ENCODE measurements at places on chromosomes 13 and 19.
A peak's percentile ranks its signal among the peaks of the same experiment; 100 is the strongest.

DNA sequence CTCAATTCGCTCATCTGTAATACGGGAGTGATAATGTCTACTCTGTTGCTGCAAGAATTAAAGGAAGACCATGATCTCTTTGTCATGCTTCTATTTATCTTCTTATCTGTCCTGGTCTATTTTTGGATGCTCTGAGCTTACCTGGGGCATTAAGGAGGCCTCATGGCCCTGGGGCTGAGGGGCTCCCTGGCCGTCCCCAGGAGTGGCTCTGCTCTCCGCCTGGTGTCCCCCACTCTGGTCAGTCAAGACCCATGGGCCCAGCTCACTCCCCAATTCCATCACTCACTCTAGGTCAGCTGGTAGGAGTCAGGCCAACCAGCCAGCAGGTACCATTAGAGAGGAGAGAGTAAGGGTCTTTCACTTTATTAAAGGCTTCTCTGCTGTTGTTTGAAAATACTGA, 1.1 kb upstream of the CHST8 start:
- no peak for DNase-seq

GRCh38 chr13:58978331-58978730, 1185.4 kb downstream of the DIAPH3 start:
- DNase-seq, result no peak

DNA sequence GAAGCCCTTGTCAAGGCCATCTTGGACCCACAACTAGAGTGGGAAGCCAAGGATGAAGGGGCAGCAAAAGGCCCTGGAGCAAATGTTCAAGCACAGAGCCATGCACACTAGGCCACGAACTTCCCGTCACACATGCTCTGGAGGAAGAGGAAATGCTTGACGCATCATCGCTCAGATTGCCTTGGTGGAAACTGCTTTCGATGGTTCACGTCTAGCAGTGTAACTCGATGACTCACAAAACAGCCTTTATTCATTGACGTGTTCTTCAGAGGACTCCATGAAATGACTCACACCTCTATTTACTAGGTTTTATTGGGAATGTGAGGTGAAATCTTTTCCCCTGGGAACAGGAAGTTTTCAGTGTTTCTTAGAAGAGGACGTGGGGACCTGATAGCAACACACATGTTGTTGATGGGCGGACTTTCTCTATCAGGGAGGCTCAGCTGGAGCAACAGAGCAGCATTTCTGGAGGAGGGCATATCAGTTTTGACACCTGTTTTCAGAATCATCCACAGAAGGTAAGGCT, 79.8 kb upstream of the FLT1 start:
- DNase-seq, result peak; percentile 62

DNA sequence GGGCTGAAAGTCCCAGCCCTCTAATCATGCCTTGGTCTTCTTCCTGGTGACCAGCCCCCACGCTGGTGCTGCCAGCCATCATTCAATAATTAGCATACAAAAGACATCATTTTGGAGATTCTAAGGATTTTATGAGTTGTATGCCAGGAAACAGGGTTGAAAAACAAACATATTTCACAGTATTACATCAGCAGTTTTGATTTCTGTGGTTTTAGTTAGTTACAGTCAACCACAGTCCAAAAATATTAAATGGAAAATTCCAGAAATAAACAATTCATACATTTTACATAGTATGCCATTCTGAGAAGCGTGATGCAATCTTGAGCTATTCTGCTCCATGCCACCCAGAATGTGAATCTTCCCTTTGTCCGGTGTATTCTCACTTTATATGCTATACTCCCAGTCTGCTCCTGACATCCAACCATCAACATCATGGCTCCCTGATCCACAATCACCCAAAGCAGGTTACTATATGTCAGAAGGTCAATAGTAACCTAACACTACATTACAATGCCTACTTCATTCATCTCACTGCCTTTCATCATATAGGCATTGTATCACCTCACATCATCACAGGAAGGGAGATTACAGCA, 49.2 kb downstream of the STOML3 start:
- DNase-seq, result no peak

- no peak for DNase-seq
These were observed 96.3 kb upstream of the GPR183 start for GRCh38 chr13:99403458-99403971.

DNA sequence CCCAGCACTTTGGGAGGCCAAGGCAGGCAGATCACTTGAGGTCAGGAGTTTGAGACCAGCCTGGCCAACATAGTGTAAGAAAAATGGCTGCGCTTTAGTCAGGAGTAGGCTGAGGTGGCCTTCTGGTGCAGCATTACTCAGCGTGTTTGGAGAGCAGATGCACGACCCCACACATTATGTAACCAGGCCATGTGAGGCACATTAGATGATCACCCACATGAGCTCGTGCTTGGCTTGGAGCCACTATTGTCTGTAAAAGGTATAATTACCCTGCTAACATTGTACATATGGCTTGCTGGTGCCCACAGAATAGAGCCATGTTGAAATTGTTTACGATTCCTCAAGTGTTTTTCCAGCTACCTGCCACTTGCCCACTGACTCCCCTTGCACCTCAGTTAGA, 24.0 kb upstream of the SCEL start:
- DNase-seq, result no peak

DNA sequence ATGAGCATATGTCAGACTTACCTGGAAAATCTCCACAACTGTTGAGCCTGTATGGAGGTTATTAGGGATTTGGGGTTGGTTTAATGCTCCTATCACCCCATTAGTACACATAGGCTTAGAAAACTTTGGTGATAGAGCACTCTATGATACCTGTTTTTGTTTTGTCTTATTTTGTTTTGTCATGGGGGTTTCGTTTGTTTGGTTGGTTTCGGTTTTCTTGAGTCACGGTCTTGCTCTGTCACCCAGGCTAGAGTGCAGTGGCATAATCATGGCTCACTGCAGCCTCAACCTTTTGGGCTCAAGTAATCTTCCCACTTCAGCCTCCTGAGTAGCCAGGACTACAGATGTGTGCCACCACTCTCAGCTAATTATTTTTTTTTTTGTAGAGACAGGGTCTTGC, 70.0 kb downstream of the MZT1 start:
- no peak for DNase-seq

GRCh38 chr19:35357867-35358573, at the start of gene FFAR3:
FFAR3 (plus strand) TSS chr19:35358460; CDS start chr19:35358891, 431 bp downstream.
- no peak for DNase-seq

DNA sequence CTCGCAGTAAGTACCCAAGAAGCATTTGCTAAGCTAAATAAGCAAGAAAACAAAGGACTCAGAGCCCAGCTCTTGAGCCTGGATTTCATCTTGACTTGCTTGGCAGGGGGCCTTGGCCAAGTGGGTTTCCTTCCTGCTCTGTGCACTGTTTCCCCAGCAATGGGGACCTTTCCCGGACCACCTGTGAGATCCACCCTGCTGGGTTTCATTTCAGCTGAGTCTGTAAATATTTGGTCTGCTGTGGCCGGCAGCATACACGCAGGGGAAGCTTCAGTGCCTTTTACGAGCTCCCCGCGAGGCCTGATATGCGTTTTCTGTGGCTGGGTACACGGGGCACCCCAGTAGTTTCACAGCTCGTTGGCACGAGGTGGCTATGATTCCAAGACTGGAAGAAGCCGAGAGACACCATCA, 12.4 kb upstream of the TINCR start:
- DNase-seq, result no peak

DNA sequence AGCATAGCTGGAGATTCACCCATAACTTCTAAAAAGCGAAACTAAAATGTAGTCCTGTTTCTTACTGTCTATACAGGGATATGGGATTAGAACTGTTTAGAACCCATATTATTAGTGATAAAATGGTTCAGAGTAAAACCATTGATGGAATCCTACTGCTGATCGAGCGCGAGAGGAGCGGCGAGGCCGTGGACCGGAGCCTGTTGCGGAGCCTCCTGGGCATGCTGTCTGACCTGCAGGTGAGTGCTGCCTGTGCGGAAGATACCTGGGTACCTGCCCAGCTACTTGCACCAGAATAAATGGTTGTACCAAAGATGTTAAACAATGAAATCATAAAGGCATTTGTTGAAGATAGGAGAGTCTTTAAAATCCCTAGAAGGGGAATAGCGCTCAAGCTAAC, 23.7 kb downstream of the CUL4A start:
- no peak for DNase-seq

- no peak for DNase-seq
These were observed 462.0 kb downstream of the LIG4 start for GRCh38 chr13:107753291-107753690.

DNA sequence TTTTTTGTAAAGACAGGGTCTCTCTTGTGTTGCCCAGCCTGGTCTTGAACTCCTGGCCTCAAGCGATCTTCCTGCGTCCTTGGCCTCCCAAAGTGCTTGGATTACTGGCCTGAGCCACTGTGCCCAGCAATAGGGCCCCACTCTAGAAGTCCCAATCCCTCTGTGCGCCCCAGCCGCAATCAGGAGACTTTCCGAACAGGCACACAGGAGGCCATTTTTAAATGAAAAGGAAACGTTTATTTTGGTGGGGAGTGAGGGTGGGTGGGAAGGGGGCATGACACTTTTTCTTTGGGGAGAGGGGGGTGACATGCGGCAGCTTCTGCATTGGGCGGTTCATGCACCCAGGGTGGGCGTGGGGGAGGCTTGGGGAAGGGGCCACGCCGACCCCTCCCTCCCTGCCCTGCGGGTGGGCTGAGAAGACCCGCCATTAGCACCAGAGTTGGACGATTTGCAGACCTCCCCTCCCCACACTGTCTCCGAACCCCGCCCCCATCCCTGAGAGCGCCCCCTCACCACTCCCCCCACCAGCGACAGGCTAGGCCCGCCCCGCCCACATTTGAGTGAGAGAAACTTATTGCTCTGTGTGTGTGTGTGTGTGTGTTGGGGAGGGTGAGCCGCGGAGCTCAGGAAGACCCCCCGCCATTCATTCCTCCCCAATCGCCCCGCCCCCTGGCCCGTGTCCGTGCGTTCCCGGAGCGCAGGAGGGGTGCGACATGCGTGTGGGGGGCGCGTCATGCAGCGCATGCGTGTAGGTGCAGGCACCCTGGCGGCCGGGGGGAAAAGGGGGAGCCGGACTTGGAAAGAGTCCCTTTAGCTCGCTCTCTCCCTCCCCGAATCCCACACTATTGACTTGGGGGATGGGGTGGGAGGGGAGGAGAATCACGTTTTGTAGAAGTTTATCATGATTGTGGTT, 17.2 kb downstream of the KCNC3 start:
- no peak for DNase-seq

- DNase-seq, result no peak
These were observed 9.4 kb upstream of the NUP62 start for GRCh38 chr19:49938662-49939061.

DNA sequence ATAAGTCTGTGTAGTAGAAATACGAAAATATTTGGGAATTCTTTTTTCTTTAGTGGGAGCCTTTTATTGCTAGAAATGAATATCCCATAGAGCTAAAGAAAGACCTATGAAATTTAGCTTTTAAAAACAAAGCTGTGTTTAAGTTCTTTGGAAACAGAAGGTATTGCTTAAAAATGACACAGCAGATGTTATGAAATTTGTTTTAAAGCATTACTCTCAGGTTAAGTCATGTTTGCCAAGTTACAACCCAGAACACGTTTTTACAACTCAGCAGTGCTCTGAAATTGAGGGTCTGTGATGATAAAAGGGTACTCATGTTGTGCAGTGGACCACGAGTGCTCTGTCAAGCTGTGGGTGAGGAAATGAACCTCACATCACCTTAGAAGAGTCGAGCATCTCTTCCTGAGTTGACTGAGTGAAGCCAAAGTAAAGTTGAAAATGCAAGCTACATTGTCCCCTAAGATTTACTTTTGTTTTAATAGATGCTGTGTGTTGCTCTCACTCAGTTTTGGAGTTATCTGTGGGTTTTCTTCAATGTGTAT, 161.1 kb downstream of the SHISA2 start:
- no peak for DNase-seq

DNA sequence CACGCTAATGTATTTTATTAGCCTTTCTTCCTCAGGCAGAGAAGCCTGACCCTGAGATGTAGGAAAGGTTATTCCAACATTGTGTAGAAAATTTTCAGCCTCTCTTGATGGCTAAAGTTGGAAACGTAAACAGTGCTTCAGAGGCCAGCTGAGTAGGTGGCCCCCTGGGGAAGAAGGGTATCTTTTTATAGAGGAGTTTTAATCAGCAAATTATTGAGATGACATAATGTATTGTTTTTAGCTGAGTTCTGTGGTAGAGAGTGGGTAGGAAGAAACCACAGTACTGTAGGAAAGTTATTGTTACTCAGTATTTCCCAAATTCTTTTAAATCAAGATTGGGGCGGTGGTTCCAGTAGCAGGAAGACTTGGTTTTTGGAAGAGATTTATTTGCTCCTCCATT, 268.8 kb downstream of the DLEU7 start:
- no peak for DNase-seq

- no peak for DNase-seq
These were observed 38.4 kb downstream of the PCDH8 start for GRCh38 chr13:52810011-52810410.

DNA sequence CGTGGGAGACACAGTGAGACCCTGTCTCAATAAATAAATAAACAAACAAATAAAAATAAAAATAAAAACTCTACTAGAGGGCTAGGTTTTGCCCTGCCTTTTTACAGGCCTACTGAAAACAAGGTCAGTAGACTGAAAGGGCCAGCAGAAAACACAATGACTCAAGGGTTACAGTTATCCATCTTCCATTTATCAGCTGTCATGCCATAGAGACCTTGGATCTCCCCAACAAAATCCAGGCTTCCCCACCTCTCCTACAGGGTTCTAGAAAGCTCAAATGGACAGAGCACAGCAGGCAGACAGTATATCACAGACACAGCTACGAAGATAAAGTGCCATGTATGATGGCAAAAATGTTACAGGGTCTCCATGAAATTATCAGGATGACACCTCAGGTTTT, 54.4 kb downstream of the FOXO1 start:
- no peak for DNase-seq

DNA sequence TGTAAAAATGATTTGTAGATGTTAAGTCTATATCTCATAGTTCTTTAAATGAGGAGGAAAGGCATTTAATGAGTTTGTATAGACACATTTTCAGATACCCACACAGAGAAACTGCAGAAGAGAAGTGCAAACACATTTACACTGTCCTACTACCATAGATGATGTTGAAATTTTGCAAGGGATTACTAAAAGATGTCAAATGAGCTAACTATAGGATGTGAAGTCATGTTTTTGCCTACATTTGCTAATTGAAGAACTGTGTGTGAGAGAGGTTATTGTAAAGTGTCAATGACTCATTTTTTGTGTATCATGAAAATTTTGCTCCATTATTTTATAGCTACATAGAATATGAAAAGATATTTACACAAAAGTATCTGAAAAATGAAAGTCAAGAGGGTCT, 178.9 kb downstream of the ITGBL1 start:
- no peak for DNase-seq

DNA sequence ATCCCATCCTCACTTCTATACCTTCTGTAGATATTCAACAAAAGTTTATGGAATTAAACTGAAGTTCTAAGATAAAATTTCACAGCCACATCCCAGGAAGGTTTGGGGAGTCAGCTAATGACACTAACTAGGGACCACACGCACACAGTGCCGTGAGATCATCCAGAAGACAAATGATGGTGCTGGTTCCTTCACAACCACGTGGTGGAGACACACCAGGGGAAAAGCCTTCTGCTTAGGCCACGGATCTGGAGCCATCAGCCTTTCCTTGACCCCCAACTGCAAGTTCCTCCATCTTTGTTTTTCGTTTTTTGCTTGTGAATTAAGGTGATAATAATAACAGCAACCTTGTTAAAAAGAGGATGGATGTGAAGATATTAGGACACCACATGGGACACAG, 241.6 kb upstream of the MAB21L1 start:
- DNase-seq, result no peak

Measured in stimulated activated CD4-positive, alpha-beta T cell treated with anti-CD3 and anti-CD28 coated beads, Interleukin-1b, Interleukin-23, amount 100 ng/mL, for 48 hours (primary cell).